Adipose tissue (tissue), 3 donors: ENCODE measurements at places on chromosomes 6 and 20. TPM values are rescaled to one million over a fixed set of nuclear protein-coding genes. Genes with fewer than 3 reads are reported as not detected.

The FBXO5 gene
- polyA plus RNA-seq, result 2.7 TPM

The EPPIN gene
- not detected for polyA plus RNA-seq

The BANF2 gene
- not detected for polyA plus RNA-seq

The MLIP gene
- 0.98 TPM for polyA plus RNA-seq

The FUCA2 gene
- polyA plus RNA-seq, result 25.6 TPM

The MOG gene
- not detected for polyA plus RNA-seq

The OLIG3 gene
- not detected for polyA plus RNA-seq

The MUCL3 gene
- 0.08 TPM for polyA plus RNA-seq

The OR2W1 gene
- not detected for polyA plus RNA-seq

The PARD6B gene
- polyA plus RNA-seq, result 0.43 TPM

The ATP9A gene
- 10.4 TPM for polyA plus RNA-seq

The NHLRC1 gene
- polyA plus RNA-seq, result 1.5 TPM

The NMBR gene
- 0.03 TPM for polyA plus RNA-seq

The LHFPL5 gene
- polyA plus RNA-seq, result not detected

The EYA4 gene
- polyA plus RNA-seq, result 0.43 TPM

The AURKA gene
- 0.92 TPM for polyA plus RNA-seq

The THEMIS gene
- 0.12 TPM for polyA plus RNA-seq

The CD40 gene
- polyA plus RNA-seq, result 39.4 TPM

The TSPO2 gene
- polyA plus RNA-seq, result 0.08 TPM

The SNPH gene
- 0.85 TPM for polyA plus RNA-seq

The C6orf163 gene
- polyA plus RNA-seq, result 0.31 TPM

The GABRR1 gene
- polyA plus RNA-seq, result not detected

The SGK2 gene
- polyA plus RNA-seq, result 13.2 TPM

The PGM3 gene
- 12.8 TPM for polyA plus RNA-seq

The SLC22A2 gene
- not detected for polyA plus RNA-seq

The KIF25 gene
- 0.65 TPM for polyA plus RNA-seq

The PROKR2 gene
- polyA plus RNA-seq, result not detected

The KCNS1 gene
- polyA plus RNA-seq, result not detected

The HSPA1L gene
- 1.0 TPM for polyA plus RNA-seq

The ENPP5 gene
- 1.2 TPM for polyA plus RNA-seq

The GSTA3 gene
- not detected for polyA plus RNA-seq

The C2 gene
- 18.2 TPM for polyA plus RNA-seq

The ZSCAN31 gene
- 3.0 TPM for polyA plus RNA-seq

The PTCRA gene
- polyA plus RNA-seq, result not detected

The E2F1 gene
- 0.59 TPM for polyA plus RNA-seq
